ENCODE measurements at places on chromosomes 1 and 21.

GRCh38 chr1:219792337-219793021, 135.9 kb downstream of the SLC30A10 start:
- no peak for DNase-seq
- H3K27ac ChIP-seq = no peak overlapping the region
- no peaks in the 10 kb centered on the region for H3K27me3 ChIP-seq
- H3K4me3 ChIP-seq = no peak overlapping the region
- H3K4me1 ChIP-seq = peaks cover 11% of the 10 kb centered on the region
- H3K36me3 ChIP-seq = no peaks in the 10 kb centered on the region

DNA sequence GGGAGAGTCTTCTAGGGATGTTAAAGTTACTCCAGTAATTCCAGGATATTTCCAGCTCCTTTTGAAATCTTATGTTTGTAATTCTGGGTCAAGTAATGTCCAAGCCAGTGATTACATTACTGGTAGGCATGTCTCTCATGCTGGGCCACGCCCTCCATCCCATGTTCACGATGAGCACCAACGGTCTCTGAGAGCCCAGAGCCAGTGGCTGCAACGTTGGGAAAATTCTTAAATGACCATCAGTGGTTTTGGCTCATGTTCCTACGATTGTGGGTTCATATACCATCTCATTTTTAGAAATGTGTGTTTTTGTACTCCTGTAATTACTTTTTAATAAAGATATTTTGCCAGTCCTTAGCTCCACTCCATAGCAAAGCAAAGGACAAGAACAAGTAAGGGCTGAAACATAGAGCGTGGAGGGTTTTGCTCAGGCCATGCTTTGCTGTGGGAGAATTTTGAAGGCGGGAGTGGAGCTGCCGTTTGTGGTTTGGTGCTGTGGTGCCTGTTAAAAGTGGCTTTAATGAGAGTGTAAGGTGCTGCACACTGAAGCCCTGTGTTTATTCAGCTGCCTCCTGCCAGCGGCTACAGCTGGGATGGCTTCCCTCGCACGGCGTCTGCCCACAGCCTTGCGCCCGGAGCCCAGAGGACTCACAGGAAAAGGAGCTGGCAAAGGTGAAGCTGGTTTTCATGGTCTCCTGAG, 28.9 kb downstream of the VANGL1 start:
- peak; percentile 94 for DNase-seq
- H3K4me3 ChIP-seq = no peak overlapping the region
- H3K36me3 ChIP-seq = peaks cover 7% of the 10 kb centered on the region
- H3K27ac ChIP-seq = peak overlapping the region; percentile 72
- H3K27me3 ChIP-seq = no peaks in the 10 kb centered on the region
- H3K4me1 ChIP-seq = peaks cover 38% of the 10 kb centered on the region

- no peaks in the 10 kb centered on the region for H3K27me3 ChIP-seq
- no peak for DNase-seq
- no peak overlapping the region for H3K4me3 ChIP-seq
- no peaks in the 10 kb centered on the region for H3K36me3 ChIP-seq
- no peak overlapping the region for H3K27ac ChIP-seq
These were observed 600.5 kb upstream of the ADAMTS5 start for GRCh38 chr21:27567381-27567780.

DNA sequence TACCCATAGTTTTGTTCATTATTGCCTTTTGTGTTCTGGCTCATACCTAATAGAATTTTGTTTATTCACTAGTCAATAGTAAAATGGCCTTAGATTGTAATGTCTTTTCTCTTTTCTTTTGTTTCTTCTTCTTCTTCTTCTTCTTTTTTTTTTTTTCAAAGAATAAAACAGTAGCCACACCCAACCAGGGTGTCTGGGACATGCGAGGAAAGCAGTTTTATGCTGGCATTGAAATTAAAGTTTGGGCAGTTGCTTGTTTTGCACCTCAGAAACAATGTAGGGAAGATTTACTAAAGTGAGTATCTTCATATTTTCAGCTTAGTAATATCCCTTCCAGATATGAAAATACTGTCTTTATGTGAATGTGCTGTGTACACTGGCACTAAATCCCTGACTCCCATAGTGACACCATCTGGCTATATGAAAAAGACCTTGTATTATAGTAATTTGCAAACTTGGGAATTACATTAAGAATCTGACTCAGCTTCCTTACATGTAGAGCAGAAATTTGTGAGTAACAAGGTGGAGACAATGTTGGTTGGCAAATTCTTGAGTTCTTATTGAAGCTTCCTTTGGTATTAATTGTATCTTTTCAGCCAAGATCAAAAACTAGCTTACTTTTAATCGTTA, 24.6 kb downstream of the AGO4 start:
- H3K27ac ChIP-seq = no peak overlapping the region
- H3K36me3 ChIP-seq = peaks cover 23% of the 10 kb centered on the region
- no peaks in the 10 kb centered on the region for H3K4me1 ChIP-seq
- H3K4me3 ChIP-seq = no peak overlapping the region
- no peak for DNase-seq

GRCh38 chr1:95084317-95085176, 11.8 kb upstream of the ALG14 start:
- DNase-seq = peak; percentile 79
- H3K27ac ChIP-seq = no peak overlapping the region
- H3K4me1 ChIP-seq = peaks cover 18% of the 10 kb centered on the region
- no peaks in the 10 kb centered on the region for H3K36me3 ChIP-seq

Data from SJCRH30 (cell line).